Sigmoid colon (tissue), 7 donors: ENCODE measurements at places on chromosomes 13 and 19. TPM values are rescaled to one million over a fixed set of nuclear protein-coding genes. Genes with fewer than 3 reads are reported as not detected.
A peak's percentile ranks its signal among the peaks of the same experiment; 100 is the strongest.

- H3K4me1 ChIP-seq: no peaks in the 10 kb centered on the region
- H3K36me3 ChIP-seq: no peaks in the 10 kb centered on the region
- H3K4me3 ChIP-seq: peak overlapping the region; percentile 50
- no peak overlapping the region for H3K27ac ChIP-seq
- peaks cover 31% of the 10 kb centered on the region for H3K27me3 ChIP-seq
Measured at GRCh38 chr13:112893570-112894422, 75.2 kb upstream of the MCF2L start.

DNA sequence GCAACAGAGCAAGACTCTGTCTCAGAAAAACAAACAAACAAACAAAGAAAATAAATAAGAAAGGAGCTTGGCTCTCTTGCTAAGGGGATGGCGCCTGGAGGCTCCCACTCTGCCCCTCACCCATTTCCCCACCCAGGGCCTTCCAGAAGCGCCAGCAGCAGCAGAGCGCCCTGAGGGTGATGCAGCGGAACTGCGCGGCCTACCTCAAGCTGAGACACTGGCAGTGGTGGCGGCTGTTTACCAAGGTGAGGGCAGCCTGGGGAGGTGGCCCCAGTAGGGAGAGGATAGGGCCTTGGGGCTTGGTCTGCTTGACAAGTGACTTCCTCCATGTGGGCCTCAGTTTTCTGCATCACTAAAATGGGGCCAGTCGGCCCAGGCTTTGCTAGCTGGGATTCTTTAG is 59.8 kb downstream of the MYH14 start:
- H3K4me1 ChIP-seq: no peaks in the 10 kb centered on the region
- H3K27me3 ChIP-seq: no peaks in the 10 kb centered on the region
- no peaks in the 10 kb centered on the region for H3K36me3 ChIP-seq
- no peak for DNase-seq

GRCh38 chr13:25771641-25772478 is 280.0 kb downstream of the SHISA2 start:
- no peaks in the 10 kb centered on the region for H3K27me3 ChIP-seq
- DNase-seq: no peak
- H3K4me1 ChIP-seq: no peaks in the 10 kb centered on the region
- H3K4me3 ChIP-seq: no peak overlapping the region

DNA sequence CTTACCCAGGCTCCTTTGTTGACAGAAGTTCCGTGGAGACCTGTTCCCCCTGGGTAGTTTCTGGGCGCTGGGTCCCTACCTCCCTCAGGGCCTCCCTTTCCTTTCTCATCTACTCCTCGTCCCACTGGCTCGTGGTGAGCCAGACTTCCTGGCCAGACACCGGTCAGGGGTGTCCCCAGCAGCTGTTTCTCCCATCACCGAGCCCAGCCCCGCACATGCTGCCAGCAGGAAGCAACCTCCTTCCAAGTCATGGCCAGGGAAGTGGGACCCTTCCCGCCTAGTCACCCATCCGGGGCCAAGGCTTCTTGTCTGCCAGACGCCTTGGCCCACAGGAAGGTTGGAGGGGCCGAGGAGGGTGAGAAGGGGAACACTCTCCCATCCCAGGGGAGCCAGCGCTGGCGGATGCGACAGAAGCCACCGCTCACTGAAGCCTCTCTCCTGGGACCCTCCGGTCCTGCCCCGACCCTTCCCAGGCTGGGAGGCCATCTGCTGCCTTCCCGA is 5.7 kb downstream of the PAK4 start:
- H3K36me3 ChIP-seq: no peaks in the 10 kb centered on the region
- H3K4me3 ChIP-seq: no peak overlapping the region
- H3K27me3 ChIP-seq: no peaks in the 10 kb centered on the region
- peak overlapping the region; percentile 42 for H3K27ac ChIP-seq
- H3K4me1 ChIP-seq: no peaks in the 10 kb centered on the region

The FSD1 gene
- 1.1 TPM for total RNA-seq
